GM12891 (cell line): ENCODE measurements at places on chromosomes 4 and X.

DNA sequence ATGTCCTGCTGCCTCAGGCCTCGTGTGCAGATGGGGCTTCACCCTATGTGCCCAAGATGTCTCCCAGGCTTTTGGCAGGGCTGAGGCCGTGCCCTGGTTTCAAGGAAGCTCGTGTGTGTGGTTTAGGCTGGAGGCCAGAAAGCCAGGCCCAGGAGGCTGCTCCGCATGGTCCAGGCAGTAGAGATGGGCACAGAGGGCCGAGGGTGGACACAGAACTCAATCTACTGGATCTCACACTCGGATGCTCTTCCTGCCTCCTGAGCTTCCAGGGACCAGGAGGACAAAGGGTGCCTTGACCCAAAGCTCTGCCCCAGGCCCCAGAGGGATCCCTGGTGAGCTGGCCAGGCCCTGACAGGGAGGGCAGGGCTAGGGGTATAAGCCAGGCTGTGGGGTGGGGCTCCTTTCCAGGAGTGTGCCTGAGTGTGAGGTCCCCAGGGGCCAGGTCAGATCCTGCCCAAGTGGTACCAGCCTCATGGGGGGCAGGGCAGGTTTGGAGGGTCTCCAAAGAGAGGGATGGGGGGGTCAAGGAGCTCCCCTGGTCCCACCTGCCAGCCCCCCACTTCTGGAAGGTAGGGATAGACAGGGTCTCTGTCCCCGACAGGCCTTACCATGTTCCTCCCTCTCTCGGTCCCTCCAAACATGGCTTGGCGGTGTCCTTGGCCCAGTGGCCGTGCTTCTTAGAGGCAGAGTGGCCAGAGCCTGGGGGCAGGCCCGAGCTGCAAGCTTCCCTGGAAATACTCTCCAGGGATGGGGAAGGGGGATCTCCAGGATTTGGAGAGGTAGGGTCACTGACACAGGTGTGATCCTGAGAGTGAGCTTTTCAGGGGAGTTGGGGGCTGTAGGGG is 23.8 kb downstream of the HTRA3 start:
- no peak for DNase-seq

GRCh38 chrX:16100673-16101072 is 22.7 kb upstream of the GRPR start:
- no peak for DNase-seq

DNA sequence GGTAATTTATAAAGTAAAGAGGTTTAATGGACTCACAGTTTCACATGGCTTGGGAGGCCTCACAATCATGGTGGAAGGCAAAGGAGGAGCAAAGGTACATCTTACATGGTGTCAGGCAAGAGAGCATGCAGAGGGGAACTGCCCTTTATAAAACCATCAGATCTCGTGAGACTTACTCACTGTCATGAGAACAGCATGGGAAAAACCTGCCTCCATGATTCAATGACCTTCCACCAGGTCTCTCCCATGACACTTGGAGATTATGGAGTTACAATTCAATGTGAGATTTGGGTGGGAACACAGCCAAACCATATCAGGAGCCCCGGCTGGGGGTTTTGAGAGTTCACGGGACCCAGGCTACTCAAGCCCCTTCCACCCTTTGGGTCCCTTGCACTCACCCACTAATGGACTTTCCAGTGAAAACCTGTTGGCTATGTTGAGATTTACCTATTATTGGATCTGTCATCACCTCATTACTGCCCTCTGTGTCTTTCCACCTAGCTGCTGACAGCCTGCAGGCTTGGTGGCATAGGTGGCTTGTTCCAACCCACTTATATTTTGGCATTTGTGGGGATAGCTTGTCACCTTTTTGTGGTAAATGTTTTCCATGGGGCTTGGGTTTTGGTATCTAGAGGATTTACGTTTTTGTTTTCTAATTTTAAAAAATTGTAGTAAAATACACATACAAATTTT is 24.0 kb downstream of the IGFBP7 start:
- DNase-seq, result no peak

GRCh38 chr4:1851575-1852410 is 4.2 kb downstream of the LETM1 start:
- no peak for DNase-seq

DNA sequence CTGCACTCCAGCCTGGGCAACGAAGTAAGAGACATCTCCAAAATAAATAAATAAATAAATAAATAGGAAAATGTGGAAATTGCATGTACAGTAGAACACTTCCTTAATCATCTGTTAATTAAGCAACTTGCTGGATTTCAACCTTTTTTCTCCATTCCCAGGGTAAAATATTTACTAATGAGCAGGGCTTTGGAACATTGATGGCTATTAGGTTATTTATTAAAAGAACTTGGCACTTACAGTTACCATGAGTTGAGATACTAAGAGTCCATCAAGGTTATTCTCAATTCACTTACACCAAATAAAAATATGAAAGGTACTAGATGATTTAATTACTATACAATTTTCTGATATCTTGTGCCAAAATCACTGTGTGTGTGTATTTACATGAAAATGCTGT is 607.1 kb downstream of the PCDH18 start:
- no peak for DNase-seq
